Omental fat pad (tissue), 4 donors: ENCODE measurements at places on chromosomes 6 and 20.

DNA sequence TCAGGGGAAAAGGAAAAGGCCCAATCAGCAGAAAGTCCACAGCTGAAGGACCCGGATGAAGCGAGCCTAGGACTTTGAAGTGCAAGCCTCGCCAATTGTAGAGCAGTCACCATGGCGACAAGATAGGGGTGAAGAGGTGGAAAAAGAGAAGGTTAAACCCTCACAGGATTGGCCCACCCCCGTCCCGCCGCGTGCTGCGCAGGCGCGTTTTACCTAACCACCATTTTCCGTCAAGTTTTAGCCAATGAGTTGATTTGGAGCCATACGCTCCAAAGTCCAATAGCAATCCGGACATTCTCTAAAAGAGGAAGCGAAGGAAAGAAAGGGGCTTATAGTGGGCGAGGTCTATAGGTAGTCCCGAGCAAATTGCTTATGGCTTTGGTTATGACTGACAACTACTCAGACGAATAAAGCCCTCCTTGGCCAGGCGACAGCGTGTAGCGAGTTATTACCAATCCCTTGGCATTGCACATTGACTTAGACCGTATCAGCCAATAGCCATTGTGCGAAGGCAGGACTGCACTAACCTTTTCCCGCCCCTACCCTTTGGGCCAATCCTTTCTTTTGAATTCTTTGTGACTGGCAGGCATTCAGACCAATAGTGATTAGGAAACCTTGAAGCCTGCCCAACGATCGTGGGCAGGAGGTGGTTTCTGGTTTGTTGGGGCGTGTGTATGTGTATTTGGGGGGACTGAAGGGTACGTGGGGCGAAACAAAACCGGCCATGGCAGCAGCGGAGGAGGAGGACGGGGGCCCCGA, at the start of gene RNF5:
TSS of gene RNF5 (plus strand) at position 618 of the 759 bp plus-strand sequence. CDS start at position 725, 107 bp downstream.
- DNase-seq = peak; percentile 86

DNA sequence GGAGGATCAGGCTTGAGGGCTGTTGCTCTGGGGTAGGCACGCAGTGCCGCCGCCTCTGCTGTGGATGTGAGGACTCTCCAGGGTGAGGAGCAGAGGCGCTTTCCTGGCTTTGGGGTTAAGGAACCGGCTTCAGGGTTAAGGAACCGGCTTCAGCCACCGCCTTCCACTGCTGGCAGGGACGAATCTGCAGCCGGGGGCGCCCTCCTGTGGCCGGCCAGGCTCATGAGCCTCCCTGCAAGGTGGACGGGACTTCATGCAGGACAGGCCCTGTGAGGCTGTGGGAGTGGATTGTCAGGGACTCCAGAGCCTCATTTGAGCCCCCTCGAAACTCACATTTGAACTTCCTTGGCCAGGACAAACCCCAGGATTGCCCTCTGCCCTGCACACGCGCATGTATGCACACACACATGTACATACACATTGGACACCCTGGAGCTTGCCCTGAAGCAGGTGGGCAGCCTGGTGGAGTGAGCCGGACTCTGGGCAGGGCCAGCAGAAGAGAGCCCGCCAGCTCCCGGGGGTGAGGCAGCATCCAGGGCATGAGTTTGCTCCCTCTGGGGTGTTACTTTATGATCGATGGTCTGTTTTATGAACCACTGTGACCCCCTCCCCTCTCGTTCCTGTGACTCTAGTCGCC, 146.9 kb downstream of the PHACTR3 start:
- no peak for DNase-seq

GRCh38 chr6:101608703-101609102, 215.2 kb downstream of the GRIK2 start:
- no peak for DNase-seq

DNA sequence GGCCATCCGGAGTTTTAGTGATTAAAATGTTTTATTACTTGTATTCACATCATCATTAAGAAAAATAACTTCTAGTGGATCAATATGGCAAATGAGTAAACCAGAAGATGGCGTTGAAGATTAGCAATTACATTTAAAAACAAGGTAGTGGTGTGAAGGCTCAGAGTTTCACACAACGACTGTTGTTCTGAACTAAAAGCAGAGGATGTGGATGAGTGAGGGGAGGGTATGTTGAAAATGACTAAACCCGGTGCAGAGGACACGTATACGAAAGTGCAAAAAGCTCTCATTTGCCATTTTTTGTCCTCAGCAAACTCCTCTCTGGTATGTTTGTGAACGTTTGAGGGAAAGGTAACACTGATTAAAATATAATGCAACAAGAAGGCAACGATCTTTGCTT, 1.9 kb upstream of the IRF4 start:
- no peak for DNase-seq

DNA sequence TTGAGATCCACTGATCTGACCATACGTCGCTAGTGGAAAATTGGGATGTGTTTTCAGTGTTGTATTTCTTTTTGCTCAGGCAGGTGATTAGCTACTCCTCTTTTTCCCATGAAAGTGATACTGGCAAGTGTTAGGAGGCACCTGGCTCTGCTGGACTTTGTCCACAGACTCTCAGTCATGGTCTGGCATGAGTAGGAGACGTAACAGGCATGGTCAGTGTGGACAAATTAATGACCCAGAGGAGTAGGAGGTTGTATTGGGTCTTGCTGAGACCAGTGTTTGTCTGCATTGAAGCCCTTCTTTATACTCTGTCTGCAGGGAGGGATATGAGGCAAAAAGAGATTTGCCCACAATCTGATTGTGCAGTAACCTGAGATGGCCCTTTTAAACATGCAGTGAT, 178.7 kb downstream of the DTNBP1 start:
- DNase-seq = no peak

- no peak for DNase-seq
Measured at GRCh38 chr6:34573567-34574183, 17.5 kb upstream of the SPDEF start.

DNA sequence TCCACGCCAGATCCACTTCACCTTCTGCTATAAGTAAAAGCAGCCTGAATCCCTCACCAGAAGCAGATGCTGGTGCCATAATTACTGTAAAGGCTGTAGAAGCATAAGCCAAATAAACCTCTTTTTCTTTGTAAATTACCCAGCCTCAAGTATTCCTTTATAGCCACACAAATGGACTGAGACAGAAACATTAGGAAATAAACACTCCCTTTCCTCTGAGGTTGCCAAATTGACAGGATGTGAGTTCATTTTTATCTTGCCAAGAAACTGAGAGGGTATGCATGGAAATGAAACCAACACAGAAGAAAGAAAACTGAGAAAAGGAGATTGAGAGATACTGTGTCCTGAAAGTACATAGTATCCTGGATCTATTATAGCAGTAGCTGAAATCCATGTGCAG, 481.2 kb downstream of the HAO1 start:
- DNase-seq = no peak
